ENCODE measurements at places on chromosomes 12 and 14. TPM values are rescaled to one million over a fixed set of nuclear protein-coding genes. Genes with fewer than 3 reads are reported as not detected.

PRIMA1 gene
- not detected for total RNA-seq

POMT2 gene
- 19.0 TPM for total RNA-seq

MIS18BP1 gene
- 25.2 TPM for total RNA-seq

SLC2A14 gene
- 0.15 TPM for total RNA-seq

BRI3BP gene
- total RNA-seq = 36.5 TPM

PRR4 gene
- total RNA-seq = 0.70 TPM

SLC7A8 gene
- total RNA-seq = 1.4 TPM

CAPRIN2 gene
- total RNA-seq = 11.5 TPM

PAX9 gene
- not detected for total RNA-seq

RTL1 gene
- not detected for total RNA-seq

RFLNA gene
- total RNA-seq = not detected

BIN2 gene
- total RNA-seq = 57.3 TPM

WNK1 gene
- 174 TPM for total RNA-seq

SIX4 gene
- total RNA-seq = 0.09 TPM

HPD gene
- total RNA-seq = not detected

RPGRIP1 gene
- total RNA-seq = not detected

GIT2 gene
- total RNA-seq = 54.4 TPM

MMP17 gene
- total RNA-seq = 0.29 TPM

AICDA gene
- 0.71 TPM for total RNA-seq

IAPP gene
- total RNA-seq = not detected

PLEKHG7 gene
- total RNA-seq = not detected

NELL2 gene
- total RNA-seq = 60.2 TPM

PMCH gene
- 2.1 TPM for total RNA-seq

TPH2 gene
- not detected for total RNA-seq

KRT6C gene
- not detected for total RNA-seq

PEBP1 gene
- 140 TPM for total RNA-seq

PARPBP gene
- 21.2 TPM for total RNA-seq

PLA2G1B gene
- total RNA-seq = not detected

ING4 gene
- total RNA-seq = 17.4 TPM

DIO2 gene
- not detected for total RNA-seq

LRRC10 gene
- total RNA-seq = not detected

BICDL1 gene
- 106 TPM for total RNA-seq

NOVA1 gene
- not detected for total RNA-seq

ASPG gene
- total RNA-seq = not detected

OAS3 gene
- 12.5 TPM for total RNA-seq

KCNK13 gene
- 0.09 TPM for total RNA-seq

KRT2 gene
- not detected for total RNA-seq

KRT71 gene
- not detected for total RNA-seq

PRKCH gene
- 165 TPM for total RNA-seq

SPTB gene
- total RNA-seq = 0.18 TPM

VSX2 gene
- total RNA-seq = not detected

Data from CD8-positive, alpha-beta memory T cell (primary cell).